ENCODE measurements at places on chromosomes 2 and 18.

GRCh38 chr2:204436230-204436629, 109.0 kb upstream of the PARD3B start:
- DNase-seq: no peak

DNA sequence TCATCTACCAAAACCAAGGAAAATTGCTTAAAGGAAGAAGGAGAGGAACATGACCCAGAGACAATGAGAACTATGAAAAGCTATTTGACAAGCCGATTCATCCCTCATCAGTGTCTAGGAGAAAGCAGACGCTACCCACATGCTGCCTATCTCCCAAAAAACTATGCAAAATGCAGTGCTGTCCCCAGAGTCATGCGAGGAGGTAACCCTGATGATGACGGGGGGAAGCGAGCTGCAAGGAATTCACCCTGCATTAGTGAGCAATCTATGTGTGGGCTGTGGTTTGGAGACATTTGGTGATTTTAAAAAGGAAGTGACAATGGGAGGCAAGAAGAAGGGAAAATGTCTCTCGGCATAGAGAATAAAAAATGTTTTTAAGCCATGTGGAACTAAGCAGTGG, 472.7 kb downstream of the CMPK2 start:
- DNase-seq: no peak

DNA sequence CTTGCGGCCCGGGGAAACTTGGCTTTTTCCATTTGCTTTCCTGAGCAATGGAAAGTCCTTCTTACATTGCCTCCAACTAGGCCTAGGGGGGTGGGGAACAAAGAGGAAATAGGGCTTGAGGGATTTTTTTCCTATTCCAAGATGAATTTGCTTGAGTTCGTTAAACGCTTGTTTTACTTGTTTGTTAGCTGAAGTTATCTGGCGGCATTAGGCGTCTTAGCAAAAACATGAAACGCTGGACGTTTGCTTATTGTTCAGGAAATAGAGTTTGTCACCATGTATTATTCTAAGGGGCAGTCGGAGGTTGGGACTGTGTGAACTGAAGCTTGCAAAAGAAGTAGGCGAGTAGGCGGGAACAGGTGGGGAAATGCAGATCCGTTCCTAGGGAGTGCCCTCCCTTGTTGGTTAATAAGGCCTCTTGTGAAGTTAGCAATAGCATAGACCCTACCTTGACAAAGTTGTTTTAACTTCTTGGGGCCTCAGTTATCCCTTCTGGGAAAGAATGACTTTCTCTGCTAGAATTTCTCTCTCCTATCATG, 1.9 kb downstream of the CABLES1 start:
- DNase-seq: no peak

- DNase-seq: peak; percentile 49
These were observed 36.9 kb upstream of the DSEL start for GRCh38 chr18:67553437-67553836.

DNA sequence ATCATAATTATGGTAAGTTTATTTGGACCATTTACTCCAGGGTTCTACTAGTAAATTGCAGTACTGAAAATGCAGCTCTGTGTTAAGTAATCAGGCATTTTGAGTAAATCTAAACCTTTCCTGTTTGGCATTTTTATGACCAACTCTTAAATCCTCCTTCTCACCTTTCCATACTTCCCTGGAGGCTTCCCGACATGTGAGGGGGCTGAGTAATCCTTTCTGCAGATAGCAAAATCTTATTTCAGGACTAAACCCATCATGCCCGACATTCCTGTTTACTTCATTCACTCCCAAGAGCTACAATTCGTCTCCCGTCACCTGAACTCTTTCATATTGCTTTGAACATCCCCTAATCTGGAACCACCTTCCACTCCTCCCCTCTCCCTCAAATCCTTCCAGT, 296.6 kb downstream of the IKZF2 start:
- DNase-seq: no peak

DNA sequence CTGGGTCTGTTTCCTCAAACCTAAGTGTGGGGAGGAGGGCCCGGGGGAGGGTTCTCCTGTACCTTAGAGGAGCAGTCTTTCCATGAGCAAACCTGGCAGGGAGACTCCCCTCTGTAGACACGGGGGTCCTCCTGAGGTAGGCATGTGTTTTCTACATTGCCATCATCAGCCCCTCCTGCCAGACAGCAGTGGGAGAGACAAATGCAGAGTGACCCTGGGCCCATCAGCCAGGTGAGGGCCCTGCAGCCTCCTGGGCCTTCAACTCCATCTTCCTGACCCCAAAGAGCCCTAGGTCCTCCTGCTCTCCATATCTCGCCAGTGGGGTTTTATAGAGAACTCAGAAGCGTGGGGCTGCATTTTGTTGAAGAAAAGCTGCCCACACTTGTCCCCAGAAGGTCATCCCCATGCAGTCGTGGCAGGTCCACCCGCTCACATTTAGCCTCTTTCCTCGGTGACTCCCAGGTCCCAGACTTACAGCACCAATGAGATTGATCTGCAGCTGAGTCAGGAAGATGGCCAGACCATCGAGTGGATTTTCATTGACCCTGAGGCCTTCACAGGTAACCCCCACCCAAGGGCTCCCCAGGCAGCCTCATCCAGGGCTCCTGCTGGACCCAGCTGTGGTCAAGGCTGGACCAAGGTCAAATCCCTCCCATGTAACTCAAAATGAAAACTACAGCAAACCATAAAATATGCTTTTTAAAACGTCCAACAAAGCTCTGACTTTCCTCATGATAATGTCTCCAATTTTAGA, 2.6 kb downstream of the CHRNG start:
- DNase-seq: no peak

DNA sequence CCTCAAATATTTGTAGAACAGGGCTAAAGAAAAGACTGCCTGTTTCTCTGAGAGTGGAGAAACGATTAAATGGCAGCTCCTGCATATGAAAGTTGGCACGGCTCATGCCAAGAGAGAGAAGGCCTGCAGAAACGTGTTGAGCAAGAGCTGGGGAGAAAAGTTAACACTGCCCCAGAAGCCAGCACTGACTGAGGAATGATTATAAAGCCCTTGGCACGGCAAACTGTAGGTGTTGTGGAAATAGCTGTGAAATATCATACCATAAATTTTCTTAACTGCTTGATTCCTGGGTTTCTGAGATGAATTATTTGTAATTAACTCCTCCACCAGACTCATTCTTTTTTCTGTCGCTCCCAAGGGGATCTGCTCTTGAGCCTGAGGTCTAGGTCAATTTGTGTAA, 4.3 kb downstream of the FRZB start:
- no peak for DNase-seq

- DNase-seq: no peak
These were observed 606.2 kb upstream of the NXPH2 start for GRCh38 chr2:139386401-139386800.

DNA sequence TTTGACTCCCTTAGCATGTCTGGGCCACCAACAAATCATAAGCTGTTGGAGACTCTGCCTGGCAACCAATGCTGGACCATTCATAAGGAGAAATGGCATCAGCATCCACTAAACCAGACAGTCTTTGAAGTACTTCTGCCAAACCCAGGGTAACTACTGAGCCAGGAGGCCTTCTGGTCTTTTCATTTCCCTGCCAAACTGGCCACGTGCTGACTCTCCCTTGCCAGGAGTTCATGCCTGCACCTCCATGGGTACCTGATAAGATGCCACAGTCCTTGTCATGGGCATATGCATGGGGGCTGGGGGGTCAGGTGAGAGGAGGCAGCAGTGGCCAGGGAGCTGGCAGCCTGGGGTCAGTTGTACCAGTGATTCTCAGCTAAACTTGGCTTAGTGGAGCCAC, 34.2 kb upstream of the DAPL1 start:
- DNase-seq: no peak

DNA sequence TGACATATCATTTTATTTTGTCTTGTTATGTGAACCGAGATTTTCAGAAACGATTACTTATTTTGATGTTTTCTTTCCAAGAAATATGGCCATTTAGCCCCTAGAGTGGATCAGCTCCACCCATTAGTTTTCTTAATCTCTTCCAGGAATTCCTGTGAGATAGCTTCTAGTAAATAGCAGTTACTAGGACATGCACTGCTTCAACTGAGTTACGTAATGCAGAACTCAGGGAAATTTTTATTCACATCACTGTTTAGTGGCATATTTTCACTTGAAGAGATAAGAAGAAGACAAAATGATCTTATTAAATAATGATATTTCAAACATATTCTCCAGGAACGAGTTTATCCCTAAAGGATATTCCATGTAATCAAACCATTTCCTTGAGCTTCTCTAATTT, 573.5 kb upstream of the CNTNAP5 start:
- DNase-seq: no peak

DNA sequence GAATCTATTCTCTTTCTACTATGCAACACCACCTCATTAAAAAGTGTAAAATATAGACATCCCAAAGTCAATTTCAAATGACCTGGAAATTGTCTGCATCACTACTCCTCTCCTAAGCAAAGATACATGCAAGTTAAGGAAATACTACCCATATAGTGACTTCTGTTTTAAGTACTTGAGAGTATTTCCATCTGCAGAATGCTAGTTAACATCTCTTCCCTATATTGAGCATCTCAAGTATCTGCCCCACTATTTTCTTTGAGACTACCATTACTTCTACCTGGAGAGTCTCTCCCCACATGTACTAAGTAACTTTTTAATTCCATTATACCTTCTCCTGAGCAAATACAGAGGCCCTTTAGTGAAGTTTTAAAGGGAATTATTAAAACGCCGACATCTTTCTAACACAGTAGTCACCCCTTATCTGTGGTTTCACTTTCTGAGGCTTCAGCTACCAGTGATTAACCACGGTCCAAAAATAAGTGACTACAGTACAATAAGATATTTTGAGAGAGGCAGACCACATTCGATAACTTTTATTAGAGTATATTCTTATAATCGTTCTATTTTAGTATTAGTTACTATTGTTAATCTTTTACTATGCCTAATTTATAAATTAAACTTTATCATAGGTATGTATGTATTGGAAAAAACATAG, 21.8 kb downstream of the CWC22 start:
- no peak for DNase-seq

DNA sequence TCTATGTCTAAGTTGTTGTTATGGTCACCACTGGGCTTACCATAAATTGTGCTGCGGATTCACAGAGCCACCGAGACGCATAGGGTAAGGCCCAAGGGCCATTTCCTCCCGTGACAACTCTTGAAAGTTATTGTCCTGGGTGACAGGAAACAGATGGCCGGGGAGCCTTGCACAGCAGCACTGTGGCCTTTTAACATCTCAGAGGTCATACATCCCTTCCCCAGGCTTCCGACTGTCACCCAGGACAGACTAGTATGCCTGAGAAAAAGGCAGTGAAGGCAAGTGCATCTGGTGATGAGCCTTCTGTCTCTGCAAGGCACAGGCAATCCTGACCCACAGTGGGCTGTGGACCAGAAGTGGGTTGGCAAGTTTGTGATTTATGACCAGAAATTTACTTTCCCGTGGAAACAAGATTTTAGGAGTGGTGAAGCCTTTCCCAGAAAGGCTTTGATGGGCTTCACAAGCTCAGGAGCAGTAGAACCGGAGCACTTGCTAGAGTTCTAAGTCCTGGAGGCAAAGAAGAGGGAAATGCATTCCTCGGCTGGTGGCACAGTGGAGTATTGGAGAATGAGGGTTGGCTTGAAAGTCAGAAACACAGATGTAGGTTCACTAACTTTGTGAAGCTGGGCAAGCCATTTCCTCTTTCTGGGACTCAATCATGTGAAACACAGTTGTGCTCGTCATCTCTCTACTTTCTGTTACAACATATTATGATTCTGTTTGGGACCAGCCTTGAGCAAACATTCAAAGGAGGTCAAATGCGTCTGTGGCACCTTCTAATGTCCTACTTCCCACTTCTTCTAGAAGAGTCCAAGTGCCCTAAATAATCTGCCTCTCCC, 2.0 kb upstream of the CAPN14 start:
- no peak for DNase-seq

DNA sequence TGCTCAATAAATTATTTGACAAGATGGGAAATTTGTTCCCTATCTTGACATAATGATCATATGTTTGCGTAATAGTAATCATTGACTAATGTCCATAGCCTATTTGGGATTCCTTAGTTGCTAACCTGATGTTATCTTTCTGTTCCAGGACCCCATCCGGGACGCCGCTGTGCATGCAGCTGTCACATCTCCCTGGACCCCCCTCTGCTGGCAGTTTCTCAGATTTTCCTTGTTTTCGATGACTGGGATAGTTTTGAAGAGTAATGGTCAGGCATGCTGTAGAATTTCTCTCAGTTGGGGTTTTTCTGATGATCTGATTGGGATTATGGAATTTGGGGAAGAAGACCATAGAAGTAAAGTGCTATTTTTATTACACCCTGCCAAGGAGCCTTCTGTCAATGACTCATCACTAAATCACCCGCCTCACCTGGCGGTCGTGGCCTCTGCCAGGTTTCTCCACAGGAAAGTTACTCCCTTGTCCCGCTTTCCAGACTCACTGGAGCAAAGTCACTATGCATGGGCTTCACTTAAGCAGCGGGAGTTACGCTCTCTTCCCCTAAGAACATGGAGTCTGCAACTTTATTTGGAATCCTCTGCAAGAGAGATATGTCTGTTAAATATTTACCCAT, 19.9 kb upstream of the TMEM18 start:
- DNase-seq: no peak

DNA sequence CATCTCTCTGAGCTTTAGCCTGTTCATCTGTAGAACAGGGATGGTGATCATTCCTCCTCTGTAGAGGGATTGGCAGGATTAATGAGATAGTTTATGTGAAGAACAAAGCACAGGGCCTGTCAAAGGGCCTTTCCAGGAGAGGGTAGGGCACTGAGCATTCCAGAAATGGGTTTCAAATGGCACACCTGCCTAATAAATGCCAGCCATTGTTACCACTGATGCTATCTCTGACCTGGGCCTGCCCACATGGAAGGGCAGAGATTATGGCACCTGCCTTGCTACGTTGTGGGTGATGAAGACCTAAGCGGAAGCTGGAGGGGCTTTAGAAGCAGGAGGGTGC, 31.0 kb upstream of the GMPPA start:
- DNase-seq: no peak

GRCh38 chr2:146246736-146247523, 1597.9 kb upstream of the ACVR2A start:
- no peak for DNase-seq

DNA sequence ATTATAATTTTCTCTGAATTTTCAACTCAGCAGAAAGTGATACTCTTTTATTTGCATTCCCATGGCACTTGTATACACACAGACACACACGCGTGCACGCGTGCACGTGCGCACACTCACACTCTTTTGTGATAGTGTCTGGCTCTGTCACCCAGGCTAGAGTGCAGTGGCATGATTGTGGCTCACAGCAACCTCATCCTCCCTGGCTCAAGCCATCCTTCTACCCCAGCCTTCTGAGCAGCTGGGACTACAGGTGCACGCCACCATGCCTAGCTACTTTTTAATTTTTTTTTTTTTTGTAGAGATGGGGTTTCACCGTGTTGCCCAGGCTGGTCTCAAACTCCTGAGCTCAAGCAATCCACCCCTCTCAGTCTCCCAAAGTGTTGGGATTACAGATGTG, 123.2 kb downstream of the MC4R start:
- no peak for DNase-seq

Measured in iris pigment epithelial cell (primary cell).